ENCODE measurements at places on chromosomes 4 and X.

DNA sequence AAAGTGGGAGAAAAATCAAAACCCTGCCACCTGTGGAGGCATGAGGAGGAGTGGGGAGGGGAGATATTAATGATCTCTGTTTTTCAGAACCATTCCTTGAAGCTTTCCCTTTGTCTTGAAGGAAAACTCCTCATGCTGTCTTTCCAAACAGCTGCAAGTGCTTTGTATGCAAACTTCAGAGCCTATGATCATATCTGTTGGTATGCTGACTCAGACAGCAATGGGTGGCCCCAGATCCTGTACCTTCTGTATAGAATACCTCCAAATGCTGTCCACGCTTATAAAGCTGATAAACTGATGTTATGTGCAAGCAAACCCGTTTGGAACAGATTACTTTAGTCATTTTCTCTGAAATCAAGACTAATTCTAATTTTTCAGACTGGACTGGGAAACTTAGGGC, 31.9 kb downstream of the BMP15 start:
- no peak for DNase-seq

DNA sequence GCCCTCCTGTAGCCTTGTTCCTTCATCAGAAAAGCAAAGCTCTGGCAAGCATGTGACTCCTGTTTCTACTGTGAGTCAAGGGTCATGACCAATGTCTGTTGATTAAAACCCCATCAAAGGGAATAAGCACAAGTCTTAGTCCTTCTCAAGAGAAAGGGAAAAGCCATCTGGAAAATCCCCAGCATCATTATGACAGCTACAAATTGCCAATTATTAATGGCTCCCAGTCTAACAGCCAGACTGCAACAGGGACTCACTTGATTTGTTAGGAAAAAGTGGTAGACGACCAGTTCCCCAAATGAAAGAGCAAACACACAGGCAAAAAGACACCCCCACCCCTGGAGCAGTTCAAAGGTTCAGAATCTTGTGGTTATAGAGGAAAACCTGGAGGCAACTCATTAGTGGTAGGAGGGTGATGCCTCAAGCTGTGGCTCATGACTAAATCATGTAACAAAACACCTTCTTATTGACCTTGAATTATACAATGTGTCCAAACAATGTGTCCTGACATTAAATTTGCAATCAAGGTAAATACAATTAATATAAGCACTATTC, 315.7 kb downstream of the HNRNPD start:
- DNase-seq: no peak

DNA sequence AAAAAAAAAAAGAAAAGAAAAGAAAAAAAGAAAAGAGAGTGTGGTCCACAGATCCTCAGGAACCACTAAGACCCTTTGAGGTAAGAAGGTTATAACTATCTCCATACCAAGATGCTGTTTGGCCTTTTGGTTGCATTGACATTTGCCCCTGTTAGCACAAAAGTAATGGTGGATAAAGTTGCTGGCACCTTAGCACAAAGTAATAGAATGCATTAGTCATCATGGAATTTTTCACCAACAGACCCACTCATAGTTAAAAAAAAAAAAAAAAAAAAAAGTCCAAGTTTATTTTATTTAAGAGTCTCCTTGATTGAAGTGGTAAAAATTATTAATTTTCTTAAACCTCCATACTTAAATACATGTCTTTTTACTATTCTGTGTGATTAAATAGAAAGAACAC, 78.4 kb upstream of the RBPJ start:
- no peak for DNase-seq

GRCh38 chr4:138977524-138977923, 38.1 kb upstream of the NOCT start:
- DNase-seq: peak; percentile 41

GRCh38 chrX:39063037-39063436, 261.8 kb downstream of the MID1IP1 start:
- DNase-seq: peak; percentile 65

GRCh38 chrX:57528670-57529255, 63.0 kb upstream of the ZXDB start:
- no peak for DNase-seq

GRCh38 chr4:173370130-173370476, 651 bp upstream of the SAP30 start:
- peak; percentile 74 for DNase-seq

GRCh38 chr4:113636877-113637276, 124.7 kb downstream of the CAMK2D start:
- DNase-seq: peak; percentile 37

DNA sequence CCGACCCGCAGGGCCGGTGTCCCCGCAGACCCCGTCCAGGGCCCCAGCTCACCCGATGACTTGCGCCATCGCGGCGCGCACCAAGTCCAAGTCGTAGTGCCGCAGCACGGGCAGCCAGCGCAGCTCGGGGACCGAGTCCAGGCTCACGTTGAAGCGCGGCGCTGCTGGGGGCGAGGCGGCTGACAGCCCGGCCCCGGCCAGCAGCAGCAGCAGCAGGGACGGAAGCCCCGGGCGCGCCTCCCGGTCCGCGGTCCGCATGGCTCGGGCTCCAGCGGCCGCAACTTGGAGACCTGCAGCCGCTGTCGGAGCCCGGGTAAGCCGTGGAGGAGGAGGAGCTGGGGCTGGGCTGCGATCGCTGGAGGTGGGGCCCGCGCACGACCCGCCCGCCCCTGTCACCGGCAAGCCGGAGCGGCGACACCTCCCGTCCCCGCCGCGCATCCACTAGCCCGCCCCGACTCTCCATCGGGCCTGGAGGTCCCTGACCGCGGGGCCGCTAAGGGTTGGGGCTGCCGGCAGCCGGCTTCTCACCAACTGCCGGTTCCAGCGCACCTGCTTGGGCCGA, at the start of gene NAAA:
NAAA (minus strand) TSS at position 322 of the 562 bp plus-strand sequence; CDS start at position 258, 64 bp downstream.
- peak; percentile 72 for DNase-seq

DNA sequence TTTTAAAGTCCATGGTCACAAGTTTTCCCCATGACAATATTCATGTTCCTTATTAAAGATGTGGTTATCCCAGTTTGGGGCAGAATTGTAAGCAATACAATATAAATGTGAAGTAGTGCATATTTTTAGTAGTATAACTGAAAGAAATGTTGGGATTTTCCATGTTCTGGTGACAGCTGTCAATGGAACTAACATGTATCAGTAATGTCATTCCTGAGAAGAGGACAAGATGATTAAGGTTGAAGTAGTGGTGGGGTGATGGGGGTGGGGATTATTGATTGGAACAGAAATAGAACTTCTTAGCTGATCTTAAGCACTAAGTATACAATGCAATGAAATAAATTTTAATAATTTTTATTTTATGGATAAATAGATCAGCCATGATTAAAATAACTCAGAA, 81.6 kb downstream of the PDHA2 start:
- no peak for DNase-seq

DNA sequence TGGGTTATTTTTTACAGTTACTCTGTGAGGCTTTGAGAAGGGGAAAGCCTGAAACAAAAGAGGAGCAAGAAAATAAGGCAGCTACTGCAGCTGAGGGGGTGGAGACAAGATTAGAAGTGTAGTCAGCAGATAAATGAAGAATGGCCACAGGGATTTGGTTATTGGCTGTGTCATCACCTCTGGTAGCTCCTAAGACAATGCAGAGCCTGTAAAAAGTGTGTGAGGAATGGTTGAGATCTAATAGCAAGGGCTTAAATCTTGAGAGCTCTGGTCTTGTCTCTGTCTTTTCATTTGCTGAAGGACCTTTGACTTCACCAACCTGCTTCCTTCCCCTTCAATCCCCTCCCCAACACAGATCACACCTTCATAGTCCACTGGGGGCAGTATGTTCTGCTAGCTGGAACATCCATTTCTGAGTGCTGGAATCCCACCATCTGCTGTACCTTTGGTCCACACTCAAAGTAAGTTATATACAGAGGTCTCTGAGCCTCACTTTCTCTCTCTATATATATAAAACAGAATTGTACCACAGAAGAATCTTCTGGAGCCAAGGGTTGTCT, 213.7 kb upstream of the ZIC3 start:
- DNase-seq: no peak

GRCh38 chrX:5907207-5907606, 321.5 kb downstream of the NLGN4X start:
- no peak for DNase-seq

- no peak for DNase-seq
These were observed 130.3 kb downstream of the SCFD2 start for GRCh38 chr4:53235547-53235946.

DNA sequence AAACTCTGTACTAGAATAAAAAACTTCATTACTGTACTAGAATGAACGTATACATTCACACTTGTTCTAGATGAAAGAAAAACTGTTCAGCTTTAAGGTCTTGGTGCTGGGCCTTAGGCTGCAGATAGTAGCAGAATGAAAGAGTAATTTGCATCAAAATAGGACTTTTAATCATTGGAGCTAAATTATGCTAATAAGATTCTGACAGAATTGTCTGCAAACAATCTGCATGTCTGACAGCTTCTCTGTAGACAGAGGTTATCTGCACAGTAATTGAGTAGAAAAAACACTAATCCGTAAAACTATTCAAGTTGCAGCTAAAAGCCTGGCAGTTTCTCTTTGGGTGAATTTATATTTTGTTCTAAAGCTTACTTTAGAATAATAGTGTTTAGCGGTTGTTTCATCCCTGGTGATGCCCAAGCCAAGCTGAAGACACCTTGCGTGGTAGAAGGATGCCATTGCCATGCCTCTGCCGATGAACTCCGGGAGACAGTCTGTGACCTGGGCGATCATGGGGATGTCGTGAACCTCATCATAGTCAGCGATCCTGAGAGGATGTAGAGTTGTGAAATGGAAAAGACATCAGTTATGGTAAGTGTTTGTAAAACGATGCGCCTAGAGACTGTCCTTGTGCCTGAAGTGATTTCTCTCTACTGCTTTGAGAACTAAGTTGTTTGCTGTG, 25.3 kb downstream of the LRP2BP start:
- no peak for DNase-seq

DNA sequence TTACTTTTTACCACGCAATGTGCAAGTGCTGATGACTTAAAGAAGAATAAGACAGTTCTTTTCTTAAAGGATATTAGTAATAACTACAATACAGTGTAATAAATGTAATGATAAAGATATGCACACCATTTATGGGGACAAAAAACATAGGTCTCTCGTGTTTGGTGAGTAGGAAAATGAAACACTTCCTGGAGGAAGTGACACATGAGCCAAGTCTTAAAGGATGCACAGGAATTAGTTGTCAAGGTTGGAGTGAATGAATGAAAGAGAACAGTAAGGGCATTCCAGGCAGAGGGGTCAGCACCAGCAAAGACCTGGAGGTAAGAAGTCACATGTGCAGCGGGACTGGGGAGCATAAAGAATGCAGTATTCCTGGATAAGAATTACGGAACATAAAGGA, 112.7 kb downstream of the SH3RF1 start:
- DNase-seq: no peak

DNA sequence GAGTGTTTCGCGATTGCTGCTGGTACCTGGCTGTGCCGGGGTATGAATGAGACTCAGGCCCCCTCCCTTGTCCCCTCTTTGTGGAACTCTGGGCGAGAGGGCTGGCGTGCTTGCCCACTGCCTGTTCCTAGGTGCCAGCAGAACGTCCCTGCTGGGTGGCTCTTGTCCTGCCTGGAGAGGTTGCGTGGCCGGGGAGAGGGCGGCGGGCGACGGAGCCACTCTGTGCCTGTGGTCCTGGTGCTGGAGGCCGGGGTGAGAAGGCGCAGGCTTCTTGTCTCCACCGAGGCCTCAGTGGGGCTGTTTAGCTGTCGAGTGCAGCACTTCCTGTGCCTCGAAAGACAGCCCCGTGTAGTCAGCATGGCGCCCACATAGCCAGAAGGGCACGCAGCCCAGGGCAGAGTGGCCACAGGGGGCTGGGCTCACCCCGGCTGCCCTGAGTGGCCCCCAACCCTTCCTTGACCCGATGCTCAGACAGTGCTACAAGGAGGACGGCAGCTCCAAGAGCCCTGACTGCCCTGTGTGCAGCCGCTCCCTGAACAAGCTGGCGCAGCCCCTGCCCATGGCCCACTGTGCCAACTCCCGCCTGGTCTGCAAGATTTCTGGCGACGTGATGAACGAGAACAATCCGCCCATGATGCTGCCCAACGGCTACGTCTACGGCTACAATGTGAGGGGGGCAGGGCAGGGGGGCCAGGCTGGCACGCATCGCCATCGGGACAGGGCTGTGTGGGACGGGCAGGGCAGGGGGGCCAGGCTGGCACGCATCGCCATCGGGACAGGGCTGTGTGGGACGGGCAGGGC, 8.9 kb upstream of the UVSSA start:
- DNase-seq: no peak

DNA sequence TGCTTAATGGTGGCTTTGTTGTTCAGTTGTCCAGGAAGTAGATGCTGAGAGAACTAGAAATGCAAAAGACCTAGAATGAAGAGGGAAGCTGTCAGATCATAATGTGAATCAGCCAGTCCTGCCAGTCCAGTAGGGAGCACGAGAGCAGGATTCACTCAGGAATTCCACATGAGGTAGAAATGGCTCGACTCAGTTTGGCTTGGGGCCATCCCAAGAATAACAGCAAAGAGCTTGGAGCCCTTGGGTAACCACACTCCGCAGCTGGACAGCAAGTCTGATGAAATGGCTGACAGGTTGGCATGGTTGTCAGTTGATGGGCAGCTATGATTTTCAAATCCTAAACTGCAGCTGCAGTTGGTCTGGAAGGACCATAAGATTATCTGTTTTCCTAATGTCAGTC, 44.5 kb upstream of the WDR1 start:
- no peak for DNase-seq

DNA sequence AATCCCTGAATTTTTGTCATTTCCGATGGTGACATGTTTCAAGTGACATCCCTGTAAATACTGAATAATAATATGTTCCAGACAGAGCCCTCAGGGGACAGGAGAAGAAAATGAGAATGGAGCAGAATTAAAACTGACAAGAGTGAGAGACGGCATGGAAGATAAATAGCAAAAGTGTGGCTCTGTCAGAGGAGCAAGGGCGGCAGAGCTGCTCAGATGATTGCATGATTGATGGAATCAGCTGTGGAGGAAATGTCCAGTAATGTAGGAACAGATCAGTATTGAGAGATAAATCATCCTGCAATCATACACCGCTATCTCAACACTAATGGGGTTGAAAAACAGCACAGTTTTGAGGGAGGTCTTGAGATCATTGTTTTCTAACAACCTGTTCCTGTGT, 350.3 kb downstream of the STIM2 start:
- no peak for DNase-seq

- no peak for DNase-seq
These were observed 175.0 kb upstream of the EPHA5 start for GRCh38 chr4:65845199-65845773.

DNA sequence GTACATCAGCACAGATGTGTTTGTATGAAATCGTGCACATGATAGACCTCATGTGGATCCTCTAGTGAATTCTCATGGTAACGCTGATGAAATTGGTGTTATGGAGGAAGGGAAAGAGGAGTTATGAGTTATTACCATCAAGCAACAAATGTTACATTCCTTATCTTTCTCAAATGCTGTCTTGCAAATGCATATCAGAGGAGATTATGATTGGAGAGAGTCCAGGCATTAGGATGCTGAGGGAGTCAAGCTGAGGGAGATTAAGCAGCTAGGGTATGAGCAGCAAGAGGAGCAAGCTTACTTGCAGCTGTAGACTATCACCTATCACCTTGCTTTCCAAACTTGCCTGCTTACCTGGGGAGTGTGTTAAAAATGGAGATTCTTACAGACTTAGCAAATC, 36.8 kb upstream of the SFRP2 start:
- no peak for DNase-seq

GRCh38 chr4:56540826-56541225, 35.2 kb downstream of the ARL9 start:
- no peak for DNase-seq

All from CD4-positive, alpha-beta T cell treated with Interleukin-4 for 1 hour (primary cell).